ENCODE measurements at places on chromosomes 11 and 22.

DNA sequence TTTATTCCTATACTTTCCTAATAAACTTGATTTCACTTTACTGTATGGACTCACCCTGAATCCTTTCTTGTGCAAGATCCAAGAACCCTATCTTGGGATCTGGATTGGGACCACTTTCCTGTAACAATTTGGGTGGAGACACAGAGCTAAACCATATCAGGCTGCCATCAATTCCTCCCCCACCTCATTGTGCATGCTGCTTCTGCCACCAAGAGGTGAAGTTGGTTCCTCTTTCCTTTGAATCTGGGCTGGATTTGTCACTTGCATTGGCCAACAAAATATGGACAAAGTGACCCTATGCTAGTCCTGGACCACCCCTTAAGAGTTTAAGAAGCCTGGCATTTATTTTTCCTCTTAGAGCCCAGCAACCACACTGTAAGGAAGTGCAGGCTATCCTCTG lies 39.4 kb upstream of the CEP295 start:
- no peak for DNase-seq
- H3K4me3 ChIP-seq: no peak overlapping the region
- no peaks in the 10 kb centered on the region for H3K4me1 ChIP-seq
- no peaks in the 10 kb centered on the region for H3K36me3 ChIP-seq

GRCh38 chr11:109993786-109994185 lies 99.4 kb upstream of the ZC3H12C start:
- no peak overlapping the region for H3K27ac ChIP-seq
- no peaks in the 10 kb centered on the region for H3K36me3 ChIP-seq
- H3K4me3 ChIP-seq: no peak overlapping the region
- no peaks in the 10 kb centered on the region for H3K27me3 ChIP-seq
- no peak for DNase-seq
- no peaks in the 10 kb centered on the region for H3K4me1 ChIP-seq

DNA sequence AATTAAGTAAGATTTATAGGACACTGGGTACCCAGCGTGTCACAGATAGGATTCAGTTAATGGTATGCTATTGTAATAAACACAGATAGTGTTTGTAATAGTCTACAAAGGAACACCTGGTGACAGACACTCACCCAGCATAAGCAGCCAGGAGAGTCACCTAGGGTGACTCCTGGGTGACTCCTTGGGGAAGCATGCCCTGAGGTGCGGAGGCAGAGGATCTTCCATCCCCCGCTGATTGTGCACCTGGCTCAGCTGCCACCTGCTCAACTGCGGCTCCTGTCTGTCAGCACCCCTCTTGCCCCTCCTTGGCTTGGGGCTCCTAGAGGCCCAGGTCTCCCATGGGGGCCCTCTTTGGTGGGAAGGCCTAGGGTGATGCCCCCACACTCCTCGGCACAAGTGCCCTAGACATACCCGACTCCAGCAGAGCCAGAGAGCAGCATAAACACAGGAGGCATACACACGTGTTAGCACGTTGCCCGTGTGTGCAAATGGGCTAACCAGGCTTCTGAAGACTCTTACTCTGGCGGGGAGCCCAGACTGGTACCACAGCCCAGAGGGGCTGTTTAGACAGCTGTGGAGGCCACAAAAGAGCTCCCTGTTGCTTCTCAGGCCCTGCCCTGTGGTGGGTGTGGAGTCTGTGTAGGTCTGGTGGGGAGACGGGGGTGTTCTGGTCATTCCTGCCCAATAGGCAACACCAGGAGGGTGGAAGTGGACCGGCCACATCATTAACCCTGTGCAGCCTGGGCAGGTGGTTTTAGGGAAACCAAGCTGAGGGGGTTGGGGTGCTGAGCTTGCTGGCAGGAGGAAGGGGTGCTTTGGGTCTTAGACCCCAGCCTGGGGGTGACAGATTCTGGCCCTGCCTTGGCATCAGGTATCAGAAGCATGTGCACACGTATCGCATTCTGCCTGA lies 3.0 kb downstream of the INPPL1 start:
- DNase-seq: no peak
- no peak overlapping the region for H3K4me3 ChIP-seq
- H3K4me1 ChIP-seq: peaks cover 15% of the 10 kb centered on the region
- H3K27me3 ChIP-seq: no peaks in the 10 kb centered on the region

DNA sequence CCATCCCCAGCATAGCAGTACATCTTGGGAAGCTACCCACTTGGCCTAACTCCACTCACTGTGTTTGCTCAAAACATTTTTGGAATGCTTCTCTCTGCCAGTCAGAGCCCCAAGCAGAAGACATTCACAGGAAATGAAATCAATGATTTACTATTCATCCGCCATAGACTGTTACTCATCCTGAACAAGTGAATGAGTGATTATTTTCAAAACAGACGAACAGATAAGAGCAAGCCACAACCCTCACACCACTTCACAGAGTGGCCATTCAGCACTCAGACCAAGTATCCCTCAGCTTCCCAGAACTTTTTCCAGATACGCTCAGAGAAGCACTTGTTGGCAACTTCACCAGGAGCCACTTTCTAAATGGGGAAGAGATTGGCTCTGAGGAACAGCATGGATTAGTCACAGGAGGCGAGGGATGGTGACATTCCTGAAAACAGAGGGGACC lies 13.0 kb upstream of the UBASH3B start:
- H3K4me1 ChIP-seq: peaks cover 5% of the 10 kb centered on the region
- H3K4me3 ChIP-seq: no peak overlapping the region
- H3K36me3 ChIP-seq: no peaks in the 10 kb centered on the region
- H3K27me3 ChIP-seq: no peaks in the 10 kb centered on the region
- H3K27ac ChIP-seq: no peak overlapping the region
- no peak for DNase-seq

- peak overlapping the region; percentile 80 for H3K27ac ChIP-seq
- peaks cover 8% of the 10 kb centered on the region for H3K36me3 ChIP-seq
- no peaks in the 10 kb centered on the region for H3K27me3 ChIP-seq
- no peak for DNase-seq
These were observed 9.5 kb downstream of the CD81 start for GRCh38 chr11:2386591-2386990.

DNA sequence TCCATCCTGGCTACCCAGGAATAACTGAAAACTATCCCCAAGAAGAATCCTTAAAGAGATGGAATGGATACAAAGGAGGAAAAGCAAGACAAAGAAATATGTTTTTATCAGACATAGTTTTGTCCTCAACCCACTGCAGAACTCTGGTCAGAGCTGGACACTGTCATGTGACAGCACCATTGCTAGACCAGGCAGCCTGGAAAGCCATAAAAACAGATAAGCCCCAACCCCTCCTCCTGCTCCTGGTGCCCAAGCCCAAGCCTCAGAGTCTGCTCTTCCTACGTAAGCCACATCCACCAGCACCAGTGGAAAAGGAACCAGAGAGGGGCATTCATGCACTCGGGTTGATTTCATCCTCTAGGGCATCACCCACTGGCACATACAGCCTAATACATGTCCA lies 116.9 kb downstream of the TRIM29 start:
- no peaks in the 10 kb centered on the region for H3K36me3 ChIP-seq
- no peak overlapping the region for H3K27ac ChIP-seq
- no peaks in the 10 kb centered on the region for H3K4me1 ChIP-seq

DNA sequence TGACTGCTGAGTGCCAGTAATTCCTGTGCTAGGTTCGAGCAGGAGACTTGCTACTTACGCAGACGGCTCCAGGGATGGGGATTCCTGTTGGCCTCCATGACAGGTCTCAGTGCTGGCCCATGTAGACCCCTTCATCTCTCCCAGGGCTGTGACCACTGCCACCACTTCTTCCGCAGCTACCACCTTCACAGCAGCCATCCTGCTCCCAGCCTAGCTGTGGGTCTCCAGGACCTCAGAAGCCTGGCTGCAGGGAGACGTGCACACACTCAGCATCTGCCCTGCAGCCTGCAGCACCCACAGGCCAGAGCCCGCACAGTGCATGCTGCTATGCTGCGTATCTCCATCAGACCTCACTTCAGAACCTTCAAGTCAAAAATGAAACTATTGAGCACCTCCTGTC lies 1503.9 kb downstream of the BRD1 start:
- no peak for DNase-seq
- no peaks in the 10 kb centered on the region for H3K36me3 ChIP-seq
- no peaks in the 10 kb centered on the region for H3K27me3 ChIP-seq
- no peak overlapping the region for H3K4me3 ChIP-seq
- H3K4me1 ChIP-seq: no peaks in the 10 kb centered on the region

- no peaks in the 10 kb centered on the region for H3K27me3 ChIP-seq
- no peak for DNase-seq
- H3K27ac ChIP-seq: peak overlapping the region; percentile 65
- no peaks in the 10 kb centered on the region for H3K36me3 ChIP-seq
These were observed 10.6 kb upstream of the SPI1 start for GRCh38 chr11:47388697-47389576.

DNA sequence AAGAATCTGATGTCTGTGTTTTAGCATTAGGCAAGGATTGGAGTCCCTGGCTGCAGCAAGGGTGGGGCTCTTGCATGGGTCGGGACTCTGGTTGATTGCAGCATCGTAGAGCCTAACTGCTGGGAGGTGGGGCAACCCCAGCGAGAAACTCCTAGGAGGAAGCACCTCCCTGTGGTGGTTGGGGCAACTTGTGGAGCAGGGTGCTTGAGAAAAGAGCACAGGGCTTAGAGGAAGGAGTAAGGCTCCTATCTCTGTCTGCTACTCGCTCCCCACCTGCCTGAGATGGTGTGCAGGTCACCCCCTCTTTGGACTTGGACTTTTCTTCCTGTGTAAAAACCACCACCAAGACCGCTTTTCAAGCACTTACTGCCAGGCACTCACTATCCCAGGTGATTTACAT lies 15.6 kb downstream of the SREBF2 start:
- no peak overlapping the region for H3K4me3 ChIP-seq
- DNase-seq: no peak
- H3K27ac ChIP-seq: peak overlapping the region; percentile 99
- peaks cover 78% of the 10 kb centered on the region for H3K4me1 ChIP-seq
- no peaks in the 10 kb centered on the region for H3K27me3 ChIP-seq

GRCh38 chr22:30361916-30362650 lies 5.3 kb downstream of the CCDC157 start:
- H3K36me3 ChIP-seq: peaks cover 9% of the 10 kb centered on the region
- no peak overlapping the region for H3K4me3 ChIP-seq
- no peak for DNase-seq
- no peaks in the 10 kb centered on the region for H3K27me3 ChIP-seq
- no peak overlapping the region for H3K27ac ChIP-seq
- no peaks in the 10 kb centered on the region for H3K4me1 ChIP-seq

DNA sequence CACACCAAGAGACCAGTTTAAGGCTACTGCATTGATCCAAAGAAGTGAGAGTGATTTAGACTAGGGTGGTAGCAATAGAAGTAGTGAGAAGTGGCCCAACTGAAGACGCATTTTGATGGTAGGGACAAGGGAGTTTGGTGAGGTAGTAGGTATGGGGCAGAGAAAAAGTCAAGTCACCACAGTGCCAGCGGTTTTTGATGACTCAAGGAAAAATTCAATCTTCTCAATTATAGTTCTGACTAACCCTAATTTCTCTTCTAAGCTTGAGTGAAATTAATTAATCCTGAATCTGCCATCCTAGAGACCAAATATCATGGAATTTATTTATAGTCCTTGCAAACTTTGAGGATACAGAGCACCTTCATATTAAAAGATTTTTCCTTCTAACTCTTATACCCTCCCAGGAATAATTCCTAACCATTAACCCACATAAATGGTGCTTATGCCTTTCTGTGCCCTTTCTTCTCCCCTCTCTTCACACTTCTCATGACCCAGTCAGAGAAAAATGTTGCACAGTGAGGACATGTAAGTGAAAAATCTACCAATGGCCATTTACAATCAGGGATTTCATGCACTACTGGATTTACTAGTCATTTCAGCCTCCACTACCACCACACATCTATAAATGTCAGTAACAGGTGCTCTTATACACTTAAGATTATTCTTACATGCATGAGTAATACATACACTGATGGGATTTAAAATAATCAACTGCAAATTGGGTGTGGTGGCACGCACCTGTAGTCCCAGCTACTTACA lies 45.9 kb upstream of the ARHGAP32 start:
- no peak overlapping the region for H3K4me3 ChIP-seq
- no peak for DNase-seq
- no peaks in the 10 kb centered on the region for H3K36me3 ChIP-seq
- H3K4me1 ChIP-seq: no peaks in the 10 kb centered on the region
- H3K27me3 ChIP-seq: no peaks in the 10 kb centered on the region

DNA sequence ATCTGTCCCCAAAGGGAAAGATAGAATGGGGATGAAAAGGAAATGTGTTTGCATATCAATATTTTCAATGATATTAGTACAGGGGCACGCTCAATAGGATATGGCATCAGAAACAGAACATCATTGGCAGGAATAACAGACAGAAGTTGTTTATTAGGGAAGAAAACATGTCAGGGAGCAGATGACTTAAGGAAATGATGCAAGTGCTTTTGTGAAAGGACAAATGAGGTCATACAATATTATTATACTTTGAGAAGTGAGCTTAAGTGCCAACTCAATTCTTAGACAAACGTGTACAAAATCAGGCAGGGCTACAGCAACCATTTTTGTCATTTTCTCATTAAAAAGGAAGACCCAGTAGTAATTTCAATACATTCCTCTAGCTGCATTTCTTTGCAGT lies 388.4 kb downstream of the SOX6 start:
- H3K27me3 ChIP-seq: no peaks in the 10 kb centered on the region
- H3K4me1 ChIP-seq: peaks cover 79% of the 10 kb centered on the region
- H3K36me3 ChIP-seq: no peaks in the 10 kb centered on the region
- no peak for DNase-seq

DNA sequence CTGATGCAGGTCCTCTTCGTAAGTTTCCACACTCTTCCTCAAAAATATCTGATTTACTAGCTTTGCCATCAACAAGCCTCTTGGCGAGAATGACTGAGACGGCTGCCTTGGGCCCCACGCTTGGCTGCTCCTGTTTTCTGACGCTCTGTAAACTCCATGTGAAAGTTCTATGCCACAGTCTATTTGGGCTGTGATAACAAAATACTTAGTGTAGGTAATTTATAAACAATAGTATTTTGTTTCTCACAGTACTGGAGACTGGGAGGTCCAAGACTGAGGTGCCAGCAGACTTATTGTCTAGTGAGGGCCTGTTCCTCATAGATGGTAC lies 123.2 kb upstream of the SORL1-AS1 start:
- no peaks in the 10 kb centered on the region for H3K27me3 ChIP-seq
- H3K4me1 ChIP-seq: peaks cover 31% of the 10 kb centered on the region
- no peaks in the 10 kb centered on the region for H3K36me3 ChIP-seq
- H3K27ac ChIP-seq: peak overlapping the region; percentile 39
- H3K4me3 ChIP-seq: no peak overlapping the region
- no peak for DNase-seq

- H3K4me3 ChIP-seq: peak overlapping the region; percentile 36
- no peaks in the 10 kb centered on the region for H3K27me3 ChIP-seq
- H3K27ac ChIP-seq: peak overlapping the region; percentile 94
- H3K4me1 ChIP-seq: peaks cover 7% of the 10 kb centered on the region
These were observed 2.1 kb downstream of the FAM111A start for GRCh38 chr11:59144579-59145345.

- H3K4me3 ChIP-seq: peak overlapping the region; percentile 55
- DNase-seq: no peak
- H3K4me1 ChIP-seq: peaks cover 22% of the 10 kb centered on the region
These were observed 2.4 kb downstream of the IFITM10 start for GRCh38 chr11:1747753-1748635.

DNA sequence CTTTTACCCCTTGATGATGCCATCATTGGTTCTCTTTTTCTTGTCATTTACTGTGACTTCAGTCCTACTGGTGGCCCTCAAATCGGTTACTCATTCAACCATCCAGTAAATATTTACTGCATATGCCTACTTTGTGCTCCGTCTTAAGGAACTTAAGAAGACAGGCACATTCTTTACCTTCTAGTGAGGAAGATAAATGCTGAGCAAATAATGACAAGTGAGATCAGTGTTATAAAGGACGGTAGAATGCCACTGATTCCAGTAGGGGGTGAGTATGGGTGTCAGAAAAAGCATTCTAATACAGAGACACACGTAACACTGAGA lies 1.6 kb downstream of the ANKRD42 start:
- H3K4me3 ChIP-seq: peak overlapping the region; percentile 69
- DNase-seq: no peak
- no peaks in the 10 kb centered on the region for H3K27me3 ChIP-seq
- H3K27ac ChIP-seq: peak overlapping the region; percentile 92
